Right lobe of liver (tissue), 6 donors: ENCODE measurements at places on chromosomes 11 and 22.
A peak's percentile ranks its signal among the peaks of the same experiment; 100 is the strongest.

DNA sequence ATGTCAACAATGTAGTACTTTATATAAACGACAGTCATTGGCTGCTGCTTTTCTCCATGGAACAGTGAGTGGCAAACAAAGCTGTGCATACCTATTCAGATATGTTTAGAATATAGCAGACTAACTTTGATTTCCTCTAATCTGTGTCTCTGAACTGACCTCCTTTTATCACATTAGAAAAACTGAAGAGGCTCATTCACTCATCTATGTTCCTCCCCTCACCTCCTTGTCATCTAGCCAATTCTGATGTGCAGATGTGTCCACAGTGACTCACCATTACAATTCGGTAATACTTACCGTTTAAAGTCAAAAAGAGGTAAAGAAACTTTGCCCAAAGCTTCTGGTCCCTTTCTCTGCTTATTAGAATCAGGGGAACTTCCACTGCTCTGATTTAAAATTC lies 51.5 kb upstream of the RPS13 start:
- H3K4me1 ChIP-seq, result no peaks in the 10 kb centered on the region
- H3K36me3 ChIP-seq, result no peaks in the 10 kb centered on the region
- DNase-seq, result no peak
- no peak overlapping the region for H3K4me3 ChIP-seq
- H3K27ac ChIP-seq, result no peak overlapping the region

DNA sequence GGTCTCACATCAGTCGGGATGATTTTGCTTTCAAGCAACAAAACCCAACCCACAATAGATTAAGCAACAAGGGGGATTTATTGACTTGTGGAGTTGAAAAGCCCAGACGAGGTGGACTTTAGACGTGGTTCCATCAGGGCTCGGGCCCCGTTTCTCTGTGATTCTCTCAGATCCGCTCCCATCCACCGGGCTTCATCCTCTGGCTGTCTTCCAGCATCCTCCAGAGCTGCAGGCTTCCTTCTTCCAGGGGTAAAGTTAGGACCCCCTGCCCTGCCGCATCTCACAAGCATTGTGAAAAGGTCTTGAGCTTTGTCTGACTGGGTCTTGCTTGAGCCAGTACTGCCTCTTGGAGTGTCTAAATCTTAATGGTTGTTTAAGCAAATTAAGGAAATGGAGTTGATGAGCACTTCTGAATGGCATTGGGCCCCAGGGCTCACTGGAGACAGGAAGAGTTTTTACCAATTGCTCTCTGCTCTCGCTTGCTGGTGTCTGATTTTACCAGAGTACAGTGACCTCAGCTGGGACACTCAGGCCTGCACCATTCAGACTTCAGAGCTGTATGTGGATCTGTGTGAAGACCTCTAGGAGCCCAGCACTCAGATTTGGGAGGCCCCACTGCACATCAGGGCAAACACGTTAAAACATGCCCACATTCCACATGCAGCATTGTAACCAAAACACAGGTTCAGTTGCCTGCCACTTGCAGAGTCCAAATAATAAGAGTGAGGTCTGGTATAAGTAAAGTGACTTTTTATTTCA lies 13.5 kb upstream of the FTH1 start:
- peak; percentile 82 for DNase-seq
- no peaks in the 10 kb centered on the region for H3K36me3 ChIP-seq
- no peak overlapping the region for H3K4me3 ChIP-seq
- no peaks in the 10 kb centered on the region for H3K27me3 ChIP-seq

DNA sequence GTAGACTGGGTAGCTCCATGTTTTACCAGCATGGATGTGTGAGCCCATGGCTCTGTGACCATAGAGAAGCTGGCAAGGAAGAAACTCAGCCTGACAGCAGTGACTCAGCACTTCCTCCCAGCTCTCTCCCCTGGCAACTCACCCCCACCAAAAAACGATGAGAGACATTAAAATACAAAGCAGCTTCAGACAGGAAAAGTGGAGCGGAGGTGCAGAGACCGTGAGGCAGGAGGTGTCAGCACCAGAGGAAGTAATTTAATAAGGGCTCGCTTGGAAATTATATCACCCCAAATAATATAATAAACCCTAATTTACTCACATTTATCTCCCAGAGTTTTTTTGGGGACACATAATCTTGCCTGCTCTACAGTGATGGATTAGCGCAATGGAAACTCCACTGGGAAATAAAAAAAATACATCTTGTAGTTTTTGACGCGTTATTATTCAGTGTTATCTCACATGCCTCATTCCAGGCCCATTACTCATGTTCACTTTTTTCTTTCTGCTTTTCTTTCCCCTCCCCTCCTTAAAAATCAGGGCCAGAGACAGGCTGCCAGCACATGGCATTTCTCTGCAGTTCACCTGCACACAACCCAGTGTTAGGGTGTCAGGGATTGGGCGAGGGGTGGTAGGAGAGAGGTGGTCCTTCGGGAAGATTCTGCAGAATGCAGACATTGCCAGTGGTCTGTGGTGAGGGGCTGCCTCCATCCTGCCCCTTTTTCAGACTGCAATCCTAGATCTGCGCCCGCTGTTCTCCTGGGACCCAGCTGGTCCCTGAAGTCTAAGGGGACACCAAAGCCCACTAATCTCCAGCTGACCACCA lies 170.8 kb downstream of the BUD13 start:
- no peaks in the 10 kb centered on the region for H3K27me3 ChIP-seq
- no peaks in the 10 kb centered on the region for H3K4me1 ChIP-seq
- no peaks in the 10 kb centered on the region for H3K36me3 ChIP-seq
- no peak overlapping the region for H3K4me3 ChIP-seq

DNA sequence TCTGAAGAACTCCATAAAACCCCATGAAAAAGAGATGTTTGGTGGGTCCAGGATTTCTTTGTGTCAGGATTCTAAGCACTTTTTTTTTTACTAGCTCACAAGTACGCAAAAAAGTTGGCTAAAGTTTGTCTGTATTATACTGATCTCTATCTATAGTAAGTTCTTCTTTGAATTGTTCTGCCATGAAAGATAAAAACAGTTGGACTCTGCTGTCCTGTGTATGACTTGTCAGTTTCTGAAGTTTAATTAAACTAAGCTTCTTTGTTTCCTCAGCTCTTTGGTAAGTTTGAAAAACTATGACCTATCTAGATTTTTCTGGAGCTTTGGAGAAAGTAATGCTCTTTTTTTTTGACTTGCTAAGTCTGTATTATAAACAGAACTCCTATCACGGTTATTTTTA lies 812.2 kb upstream of the LUZP2 start:
- no peak for DNase-seq
- no peaks in the 10 kb centered on the region for H3K4me1 ChIP-seq
- no peak overlapping the region for H3K27ac ChIP-seq
- no peaks in the 10 kb centered on the region for H3K27me3 ChIP-seq
- H3K36me3 ChIP-seq, result no peaks in the 10 kb centered on the region
- H3K4me3 ChIP-seq, result no peak overlapping the region

DNA sequence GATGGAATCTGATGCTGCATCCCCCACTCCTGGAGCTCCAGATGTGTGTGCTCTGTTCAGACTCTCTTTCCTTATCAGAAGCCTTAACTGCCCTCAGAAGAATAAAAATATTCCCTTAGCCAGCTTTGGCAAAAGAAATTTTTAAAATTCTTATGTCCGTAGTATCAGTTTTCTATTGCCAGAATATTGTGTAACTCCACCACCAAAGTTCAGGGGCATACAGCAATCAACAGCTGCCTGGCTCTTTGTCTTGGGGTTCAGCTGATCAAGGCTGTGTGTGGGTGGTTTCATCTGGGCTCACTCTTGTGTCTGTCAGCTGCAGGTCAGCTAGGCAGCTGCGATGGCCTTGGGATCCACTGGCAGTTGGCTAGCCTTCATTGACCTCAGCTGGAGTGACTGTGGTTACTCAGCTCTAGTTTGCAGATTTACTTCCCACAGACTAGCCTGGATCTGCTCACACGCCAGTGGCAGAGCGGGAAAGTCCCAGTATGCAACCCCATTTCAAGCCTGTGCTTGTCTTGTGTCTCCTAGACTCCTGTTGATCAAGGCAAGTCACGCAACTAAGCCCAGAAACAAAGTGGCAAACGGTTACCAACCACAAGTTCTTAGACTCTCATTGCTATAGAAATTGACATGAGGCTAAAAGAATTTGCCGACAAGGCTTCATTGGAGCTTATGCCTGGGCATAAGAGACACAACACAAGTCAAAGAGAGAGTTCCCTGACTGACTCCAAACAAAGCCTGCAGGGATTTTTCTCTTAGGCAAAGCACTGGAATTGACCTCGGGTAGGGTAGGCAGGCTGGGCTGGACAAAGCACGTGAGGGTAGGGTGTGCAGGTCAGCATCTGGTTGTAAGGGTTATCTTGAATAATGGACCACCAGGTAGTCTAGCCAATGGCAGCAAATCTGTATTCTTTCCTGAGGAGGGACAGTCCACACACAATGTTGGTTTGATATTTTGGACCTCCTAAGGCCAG lies 7.5 kb downstream of the TMEM138 start:
- H3K27ac ChIP-seq, result no peak overlapping the region
- H3K27me3 ChIP-seq, result no peaks in the 10 kb centered on the region
- H3K4me3 ChIP-seq, result no peak overlapping the region

GRCh38 chr22:17945156-17945887 lies 79.0 kb downstream of the MICAL3 start:
- H3K36me3 ChIP-seq, result no peaks in the 10 kb centered on the region
- no peak overlapping the region for H3K4me3 ChIP-seq
- DNase-seq, result no peak
- H3K4me1 ChIP-seq, result no peaks in the 10 kb centered on the region
- no peaks in the 10 kb centered on the region for H3K27me3 ChIP-seq
- no peak overlapping the region for H3K27ac ChIP-seq

DNA sequence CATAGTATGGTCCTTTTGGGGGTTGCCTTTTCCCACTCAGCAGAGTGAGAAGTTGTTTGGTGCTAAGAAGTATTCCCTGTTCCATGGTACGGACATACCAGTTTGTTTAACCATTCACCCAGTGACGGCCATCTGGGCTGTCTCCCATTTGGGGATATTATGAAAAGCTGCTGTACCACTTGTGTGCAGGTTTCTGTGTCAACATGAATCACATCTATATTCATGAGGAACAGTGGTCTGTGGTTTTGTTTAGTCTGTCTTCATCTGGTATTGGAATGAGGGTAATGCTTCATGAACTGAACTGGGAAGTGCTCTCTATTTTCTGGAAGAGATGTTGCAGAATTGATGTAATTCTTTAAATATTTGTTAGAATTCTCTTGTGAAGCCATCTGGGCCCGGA lies 89.5 kb downstream of the TRMU start:
- no peaks in the 10 kb centered on the region for H3K36me3 ChIP-seq
- no peak overlapping the region for H3K27ac ChIP-seq
- no peak overlapping the region for H3K4me3 ChIP-seq
- no peaks in the 10 kb centered on the region for H3K4me1 ChIP-seq

DNA sequence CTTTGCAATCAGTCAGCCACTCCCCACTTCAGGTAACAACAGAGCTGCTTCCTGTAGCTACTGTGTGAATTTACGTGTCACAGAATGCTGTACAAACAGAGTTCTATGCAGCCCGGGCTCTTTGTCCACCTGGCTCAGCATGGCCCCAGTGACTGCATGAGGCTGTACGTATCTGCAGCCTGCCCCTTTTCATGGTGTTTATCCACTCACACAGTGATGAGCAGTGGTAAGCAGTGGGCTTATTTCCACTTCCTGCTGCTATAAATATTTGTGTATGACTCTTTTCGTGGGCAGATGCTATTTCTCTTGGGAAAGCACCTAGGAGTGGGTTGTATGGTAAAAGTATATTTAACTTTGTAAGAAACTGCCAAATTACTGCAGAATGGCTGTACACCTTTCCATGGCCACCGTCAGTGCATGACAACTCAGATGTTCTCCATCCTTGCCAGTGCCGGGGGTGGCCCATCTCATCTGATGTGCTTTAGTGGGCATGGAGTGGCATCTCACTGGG lies 43.3 kb downstream of the MYEOV start:
- no peak for DNase-seq
- H3K36me3 ChIP-seq, result no peaks in the 10 kb centered on the region
- no peak overlapping the region for H3K4me3 ChIP-seq
- H3K27ac ChIP-seq, result no peak overlapping the region

DNA sequence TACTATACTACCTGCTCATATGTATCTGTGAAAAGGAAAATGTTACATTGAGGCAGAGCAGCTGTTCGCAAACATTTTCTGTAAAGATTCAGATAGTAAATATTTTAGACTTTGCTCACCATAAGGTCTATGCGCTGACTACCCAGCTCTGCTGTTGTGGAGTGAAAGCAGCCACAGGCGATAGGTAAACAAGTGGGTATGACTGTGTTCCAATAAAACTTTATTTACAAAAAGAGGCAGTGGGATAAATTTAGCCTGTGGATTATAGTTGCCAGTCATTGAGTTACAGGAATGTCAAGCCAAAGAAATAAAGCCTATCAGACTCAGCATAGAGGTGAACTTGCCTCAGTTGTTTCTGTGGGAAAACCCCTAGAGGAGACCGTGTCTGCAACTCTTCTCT lies 487.7 kb upstream of the API5 start:
- no peak for DNase-seq
- H3K36me3 ChIP-seq, result no peaks in the 10 kb centered on the region
- no peak overlapping the region for H3K27ac ChIP-seq
- no peaks in the 10 kb centered on the region for H3K27me3 ChIP-seq

DNA sequence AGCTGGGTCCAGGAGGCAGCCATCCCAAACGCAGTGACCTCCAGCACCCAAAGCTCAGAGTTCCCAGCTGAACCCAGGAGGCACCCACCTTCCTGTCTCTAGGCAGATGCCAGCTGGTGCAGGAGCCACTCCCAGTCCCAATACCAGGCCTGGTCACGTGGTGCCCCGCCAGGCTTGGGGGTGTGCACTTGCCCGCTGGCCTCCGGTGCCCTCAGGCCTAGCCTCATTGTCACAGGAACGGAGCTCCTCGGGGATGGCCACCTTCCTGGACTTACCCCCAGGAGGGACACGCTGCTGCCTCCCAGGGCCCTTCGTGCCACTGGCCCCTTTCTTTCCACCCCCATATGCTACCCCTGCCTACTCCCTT lies 4.6 kb downstream of the BID start:
- peak; percentile 84 for DNase-seq
- peaks cover 57% of the 10 kb centered on the region for H3K4me1 ChIP-seq
- H3K4me3 ChIP-seq, result no peak overlapping the region
- H3K27ac ChIP-seq, result peak overlapping the region; percentile 71

GRCh38 chr11:62514151-62514550 lies 32.5 kb downstream of the AHNAK start:
- no peaks in the 10 kb centered on the region for H3K4me1 ChIP-seq
- H3K27ac ChIP-seq, result no peak overlapping the region
- no peak overlapping the region for H3K4me3 ChIP-seq
- no peaks in the 10 kb centered on the region for H3K27me3 ChIP-seq
- no peak for DNase-seq

GRCh38 chr11:61616434-61616833 lies 35.6 kb upstream of the SYT7 start:
- H3K36me3 ChIP-seq, result no peaks in the 10 kb centered on the region
- H3K27me3 ChIP-seq, result no peaks in the 10 kb centered on the region
- DNase-seq, result no peak
- H3K4me1 ChIP-seq, result no peaks in the 10 kb centered on the region

- H3K4me3 ChIP-seq, result no peak overlapping the region
- H3K27me3 ChIP-seq, result no peaks in the 10 kb centered on the region
- no peak for DNase-seq
- H3K4me1 ChIP-seq, result no peaks in the 10 kb centered on the region
- no peaks in the 10 kb centered on the region for H3K36me3 ChIP-seq
Observed at GRCh38 chr11:124583781-124584180, 14.0 kb downstream of the OR8A1 start.

GRCh38 chr22:27801616-27802345 lies at the start of gene MN1:
Gene MN1, minus strand, starts transcription at chr22:27801756. Its CDS starts 1,213 bp downstream, at chr22:27800543.
- no peaks in the 10 kb centered on the region for H3K4me1 ChIP-seq
- H3K27me3 ChIP-seq, result peaks cover 19% of the 10 kb centered on the region
- no peaks in the 10 kb centered on the region for H3K36me3 ChIP-seq
- H3K27ac ChIP-seq, result peak within 1 kb of the TSS; percentile 15
